ENCODE measurements at places on chromosomes 2 and 18.

- no peak for DNase-seq
Measured at GRCh38 chr18:36340246-36340645, 42.7 kb downstream of the FHOD3 start.

GRCh38 chr2:59986511-59986910, 566.9 kb downstream of the BCL11A start:
- DNase-seq = no peak

- peak; percentile 8 for DNase-seq
Measured at GRCh38 chr2:55616551-55617174, 759 bp downstream of the PPP4R3B start.

DNA sequence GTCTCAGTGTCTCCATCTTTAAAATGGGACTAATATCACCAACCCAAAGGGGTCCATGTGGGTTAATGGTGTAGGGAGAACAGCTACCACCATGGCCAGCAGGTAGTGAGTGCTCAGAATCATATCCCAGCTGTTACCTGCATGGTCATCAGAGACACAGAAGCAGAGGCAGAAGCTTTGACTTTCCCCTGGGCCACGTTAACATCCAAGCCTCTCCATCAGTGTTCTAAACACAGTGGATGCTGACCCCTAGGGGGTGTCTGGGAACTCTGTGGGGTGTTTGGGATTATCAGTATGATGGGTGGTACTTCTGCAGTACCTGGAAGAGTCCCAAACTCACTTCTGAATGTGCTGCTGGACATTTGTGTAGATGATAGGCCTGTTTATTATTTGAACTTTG, 93.6 kb downstream of the GYPC start:
- DNase-seq = no peak

GRCh38 chr18:36469461-36469860, 171.9 kb downstream of the FHOD3 start:
- DNase-seq = no peak

DNA sequence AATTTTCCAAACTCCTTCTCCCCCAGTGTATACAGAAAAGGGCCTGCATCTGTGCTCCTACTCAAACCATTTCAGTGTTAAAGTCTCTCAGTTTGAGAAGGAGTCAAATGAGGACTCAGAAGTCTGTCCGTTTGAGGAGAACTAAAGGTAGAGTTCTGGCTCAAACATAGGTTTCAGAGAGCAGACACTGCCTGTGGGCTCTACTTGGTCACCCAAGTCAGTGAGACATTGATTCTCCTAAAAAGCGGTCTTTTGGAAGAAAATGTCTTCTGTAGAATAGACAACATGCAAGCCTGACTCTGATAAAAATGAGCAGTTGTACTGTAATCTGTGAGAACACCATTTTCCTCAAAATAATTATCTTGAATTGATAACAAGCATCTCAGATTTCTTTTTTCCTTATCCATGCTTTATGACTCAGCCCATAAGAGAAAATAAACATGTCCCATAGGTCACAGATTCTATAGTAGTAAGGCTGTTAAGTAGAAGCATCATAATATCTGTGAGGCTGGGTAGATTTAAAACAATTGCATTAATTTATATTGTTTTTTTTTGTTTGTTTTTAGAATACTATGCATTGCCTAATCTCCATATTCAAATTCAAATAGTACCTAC, 82.8 kb downstream of the ASXL3 start:
- no peak for DNase-seq

- no peak for DNase-seq
Measured at GRCh38 chr2:86706220-86706619, 13.9 kb upstream of the RMND5A start.

DNA sequence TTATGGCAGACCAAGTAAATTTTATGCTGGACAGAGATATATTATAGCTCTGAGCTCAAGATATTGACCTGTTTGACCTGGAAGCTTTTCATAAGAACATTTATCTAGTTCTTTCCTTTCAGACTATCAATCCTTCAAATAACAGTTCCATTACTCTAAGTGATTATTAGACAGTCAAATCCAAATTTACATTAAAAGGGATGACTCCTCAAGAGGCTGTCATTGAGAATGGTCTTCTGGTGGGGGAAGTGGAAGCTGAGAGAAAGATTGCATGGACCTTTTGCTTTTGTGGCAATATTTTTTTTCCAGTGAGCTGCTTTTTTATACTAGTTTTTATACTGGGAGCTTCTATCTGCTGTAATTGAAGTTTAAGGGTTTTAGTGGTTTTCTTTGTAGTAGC, 14.9 kb upstream of the SERPINB12 start:
- DNase-seq = no peak

DNA sequence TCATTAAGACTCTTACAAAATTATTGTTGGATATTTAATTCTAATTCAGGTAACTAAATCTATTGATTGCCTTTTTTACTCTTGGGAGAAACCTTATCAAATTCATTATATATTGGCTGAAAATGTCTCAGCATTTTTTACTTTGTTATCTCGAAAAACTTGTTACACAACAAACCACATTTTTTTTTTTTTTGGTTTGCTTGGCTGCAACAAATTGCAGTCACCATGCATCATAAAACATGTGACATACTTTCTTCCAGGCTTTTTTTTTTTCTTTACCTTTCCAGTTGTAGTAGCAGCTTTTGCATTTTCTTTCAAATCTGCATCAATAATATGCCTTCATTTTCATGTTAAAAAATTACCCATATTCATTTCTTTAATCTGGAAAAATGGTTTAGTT, 186.7 kb downstream of the TDRD15 start:
- DNase-seq = no peak

DNA sequence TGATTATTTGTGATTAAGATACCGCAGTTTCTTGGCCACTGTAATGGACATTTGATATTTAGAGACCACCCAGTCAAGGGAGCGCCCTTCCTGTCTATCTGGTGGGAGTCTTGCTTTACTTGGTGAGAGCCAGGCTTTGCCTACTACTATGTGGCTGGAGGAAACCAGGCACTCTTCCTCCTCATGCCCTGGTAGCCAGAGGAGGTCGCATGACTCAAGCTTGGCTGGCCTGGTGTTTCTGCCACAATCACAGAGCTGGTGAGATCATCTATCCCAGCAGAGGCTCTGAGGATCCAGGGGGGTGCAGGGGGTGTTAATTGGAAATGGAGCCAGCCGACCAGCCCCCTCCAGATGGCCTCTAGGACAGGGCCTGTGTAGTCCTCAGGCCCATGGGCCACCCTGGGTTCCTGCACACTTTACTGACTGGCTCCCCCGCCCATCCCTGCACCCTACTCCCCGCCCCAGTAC, 46.8 kb upstream of the BIN1 start:
- DNase-seq = no peak

- no peak for DNase-seq
Measured at GRCh38 chr2:150480971-150481830, 6.3 kb downstream of the RND3 start.

- no peak for DNase-seq
Measured at GRCh38 chr2:166332106-166332505, 43.6 kb downstream of the SCN9A start.

DNA sequence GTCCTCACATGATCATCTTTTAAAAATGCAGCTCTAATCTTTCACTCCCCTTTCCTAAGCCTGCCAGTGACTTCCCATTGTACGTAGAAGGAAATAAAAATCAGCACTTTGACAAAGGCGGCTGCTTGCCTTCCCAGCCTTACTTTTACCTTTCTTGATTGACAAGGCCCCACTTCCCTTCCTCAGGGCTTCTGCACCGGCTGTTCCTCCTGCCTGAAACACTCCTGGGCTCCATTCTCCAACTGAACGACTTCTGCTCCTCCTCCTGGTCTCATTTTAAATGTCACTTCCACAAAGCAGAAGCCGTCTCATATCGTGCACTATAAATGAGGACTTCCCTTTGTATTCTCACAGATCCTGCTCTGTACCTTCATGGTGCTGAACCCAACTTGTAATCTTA, 56.1 kb downstream of the OSBPL6 start:
- no peak for DNase-seq

- DNase-seq = no peak
Measured at GRCh38 chr2:122136056-122136455, 380.6 kb downstream of the TSN start.

DNA sequence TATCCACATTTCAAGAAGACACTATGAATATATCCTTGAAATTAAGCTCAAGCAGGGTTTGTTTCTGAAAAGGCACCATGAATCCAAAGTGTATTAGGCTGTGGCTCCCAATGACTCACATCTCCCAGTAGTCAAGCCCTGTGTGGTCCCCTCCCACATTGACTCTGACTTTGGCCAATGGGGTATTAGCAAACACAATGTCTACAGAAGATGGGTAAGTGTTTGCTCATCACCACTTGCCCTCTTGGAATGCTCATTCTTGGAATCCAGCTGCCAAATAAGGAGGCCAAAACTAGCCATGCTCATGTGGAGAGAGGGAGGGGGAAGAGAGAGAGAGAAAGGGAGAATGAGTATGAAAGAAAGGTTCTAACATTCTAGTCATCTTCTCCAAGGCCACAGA, 490.0 kb downstream of the TXNL1 start:
- DNase-seq = no peak

DNA sequence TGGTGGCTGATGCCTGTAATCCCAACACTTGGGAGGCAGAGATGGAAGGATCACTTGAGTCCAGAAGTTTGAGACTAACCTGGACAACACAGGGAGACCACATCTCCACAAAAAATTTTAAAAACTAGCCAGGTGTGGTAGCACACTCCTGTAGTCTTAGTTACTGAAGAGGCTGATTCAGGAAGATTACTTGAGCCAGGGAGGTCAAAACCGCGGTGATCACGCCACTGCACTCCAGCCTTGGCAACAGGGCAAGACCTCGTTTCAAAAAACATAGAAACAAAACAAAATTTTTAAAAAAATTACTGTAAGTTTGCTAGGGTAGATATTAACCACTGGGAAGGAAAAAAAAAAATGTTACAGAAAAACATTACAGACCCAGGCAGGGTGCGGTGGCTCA, 5.8 kb downstream of the ATL2 start:
- no peak for DNase-seq

DNA sequence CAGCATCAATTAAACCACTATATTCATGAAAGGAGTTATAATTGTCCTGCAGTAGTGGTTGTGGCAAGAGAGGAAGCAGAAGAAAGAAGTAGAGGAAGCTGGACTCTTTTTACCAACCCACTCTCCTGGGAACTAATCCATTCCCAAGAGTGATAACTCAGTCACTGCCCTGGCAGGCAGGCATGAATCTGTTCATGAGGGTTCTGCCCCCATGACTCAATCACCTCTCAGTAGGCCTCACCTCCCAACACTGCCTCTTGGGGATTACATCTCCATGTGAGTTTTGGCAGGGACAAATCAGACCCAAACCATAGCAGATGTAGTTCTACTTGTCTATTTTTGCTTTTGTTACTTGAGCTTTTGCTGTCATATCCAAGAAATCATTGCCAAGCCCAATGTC, 232.7 kb upstream of the MAP2 start:
- no peak for DNase-seq

DNA sequence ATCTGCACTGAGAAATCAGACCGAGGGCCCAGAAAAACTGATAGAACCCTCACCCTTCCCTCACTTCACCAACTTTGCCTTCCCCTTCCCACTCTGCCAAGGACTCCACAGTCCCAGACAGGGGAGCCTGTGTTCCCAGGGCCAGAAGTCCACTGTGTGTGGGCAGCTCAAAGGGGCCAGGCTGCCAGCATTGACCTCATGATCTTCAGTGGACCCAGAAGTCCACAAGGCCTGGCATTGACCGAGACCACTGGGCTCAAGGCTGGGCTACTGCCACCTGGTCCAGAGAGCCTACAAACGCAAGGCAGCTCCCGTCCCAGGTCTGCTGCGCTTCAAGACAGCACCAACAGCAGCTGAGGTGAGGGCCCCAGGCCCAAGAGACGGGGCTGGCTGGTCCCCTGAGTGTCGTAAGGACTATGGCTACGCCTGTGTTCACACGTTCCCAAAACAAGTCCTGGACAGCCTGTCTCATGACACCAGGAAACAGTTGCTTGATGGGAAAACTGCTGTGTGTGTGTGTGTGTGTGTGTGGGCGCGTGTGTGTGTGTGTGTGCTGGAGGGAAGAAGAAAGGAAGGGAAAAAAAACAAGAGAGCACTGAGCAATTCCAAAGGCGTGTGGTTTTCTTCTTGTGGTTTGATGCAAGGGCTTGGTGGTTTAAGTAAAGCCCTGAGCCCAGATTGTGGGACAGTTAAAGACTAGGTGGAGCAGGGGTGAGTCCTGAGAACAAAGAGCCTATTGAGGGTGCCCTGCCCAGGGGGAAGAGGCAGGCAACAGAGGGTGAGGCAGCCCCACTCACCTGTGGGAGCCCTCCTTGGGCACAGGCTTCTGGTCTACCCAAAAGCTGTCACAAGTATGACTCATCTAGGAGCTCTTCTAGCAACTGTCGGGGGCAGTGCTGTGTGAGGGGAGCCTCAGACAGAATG, 46.6 kb upstream of the ZBTB7C start:
- no peak for DNase-seq

DNA sequence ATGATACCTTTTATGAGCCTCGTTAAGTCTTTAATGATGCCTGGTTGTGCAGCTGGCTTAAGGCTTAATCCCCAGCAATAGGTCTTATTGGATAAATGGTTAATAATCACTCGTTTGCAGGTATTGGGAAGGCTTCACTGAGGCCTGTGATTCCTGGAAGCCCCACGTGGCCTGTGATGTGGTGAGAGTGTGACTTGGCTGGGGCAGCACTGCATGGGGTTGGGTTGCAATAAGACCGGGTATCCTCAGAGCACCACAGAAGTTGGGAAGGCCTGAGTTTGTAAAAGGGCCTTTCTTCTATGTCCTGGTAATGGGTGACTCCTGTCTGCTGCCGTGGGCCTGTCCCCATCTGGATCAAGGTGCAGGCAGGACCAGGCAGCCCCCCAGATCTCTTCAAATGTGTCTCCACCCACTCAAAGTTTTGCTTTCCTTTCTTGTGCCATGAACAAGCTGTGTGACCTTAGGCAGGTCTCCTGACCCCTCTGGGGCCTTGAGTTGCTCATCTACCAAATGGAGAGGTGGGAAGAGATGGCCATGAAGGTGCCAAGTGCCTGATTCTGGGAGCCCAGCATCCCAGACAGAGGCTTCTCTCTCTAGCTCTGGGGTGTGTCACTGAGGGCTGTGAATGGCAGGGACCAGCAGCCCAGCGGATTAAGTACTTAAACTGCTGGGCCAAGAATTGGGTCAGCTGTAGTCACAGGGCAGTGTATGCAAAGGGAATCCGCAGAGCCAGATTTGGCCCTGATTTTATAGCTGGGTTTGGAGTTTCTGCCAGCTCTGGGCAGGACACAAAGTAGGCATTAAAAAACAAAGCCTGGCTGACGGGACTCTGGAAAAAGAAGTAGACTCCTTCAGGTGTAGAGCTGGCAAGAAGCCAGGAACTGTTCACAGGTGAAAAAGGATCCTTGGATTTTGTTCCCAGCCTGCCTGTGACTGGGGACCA, 24.4 kb downstream of the LBH start:
- DNase-seq = no peak

GRCh38 chr2:176745543-176746200, 466.9 kb upstream of the HNRNPA3 start:
- DNase-seq = no peak

DNA sequence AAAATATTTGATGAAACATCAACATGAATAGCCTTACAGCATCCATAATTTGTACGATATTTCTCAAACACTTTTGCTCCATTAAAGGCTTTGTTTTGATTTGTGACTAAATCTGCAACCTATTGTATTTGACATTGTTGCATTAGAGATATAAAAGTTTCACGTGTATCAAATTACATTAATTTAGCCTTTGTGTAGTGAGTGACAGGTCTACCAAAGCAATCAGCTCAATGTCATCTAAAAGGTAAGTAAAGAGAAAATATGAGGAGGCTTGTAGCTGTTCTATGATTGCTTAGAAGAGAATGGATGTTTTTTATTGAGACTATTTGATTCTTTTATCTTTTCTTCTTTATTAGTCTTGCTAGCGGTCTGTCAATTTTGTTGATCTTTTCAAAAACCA, 430.2 kb downstream of the GALR1 start:
- no peak for DNase-seq

GRCh38 chr2:161703863-161704262, 79.6 kb downstream of the SLC4A10 start:
- DNase-seq = no peak
